Endodermal cell (in vitro differentiated cells): ENCODE measurements at places on chromosomes 4 and X.

GRCh38 chrX:47358387-47359065 lies 11.9 kb upstream of the ZNF157 start:
- no peak for DNase-seq

- DNase-seq = no peak
Measured at GRCh38 chr4:167541286-167541685, 307.0 kb upstream of the SPOCK3 start.

GRCh38 chr4:53321151-53321983 lies 44.5 kb downstream of the SCFD2 start:
- DNase-seq = no peak

DNA sequence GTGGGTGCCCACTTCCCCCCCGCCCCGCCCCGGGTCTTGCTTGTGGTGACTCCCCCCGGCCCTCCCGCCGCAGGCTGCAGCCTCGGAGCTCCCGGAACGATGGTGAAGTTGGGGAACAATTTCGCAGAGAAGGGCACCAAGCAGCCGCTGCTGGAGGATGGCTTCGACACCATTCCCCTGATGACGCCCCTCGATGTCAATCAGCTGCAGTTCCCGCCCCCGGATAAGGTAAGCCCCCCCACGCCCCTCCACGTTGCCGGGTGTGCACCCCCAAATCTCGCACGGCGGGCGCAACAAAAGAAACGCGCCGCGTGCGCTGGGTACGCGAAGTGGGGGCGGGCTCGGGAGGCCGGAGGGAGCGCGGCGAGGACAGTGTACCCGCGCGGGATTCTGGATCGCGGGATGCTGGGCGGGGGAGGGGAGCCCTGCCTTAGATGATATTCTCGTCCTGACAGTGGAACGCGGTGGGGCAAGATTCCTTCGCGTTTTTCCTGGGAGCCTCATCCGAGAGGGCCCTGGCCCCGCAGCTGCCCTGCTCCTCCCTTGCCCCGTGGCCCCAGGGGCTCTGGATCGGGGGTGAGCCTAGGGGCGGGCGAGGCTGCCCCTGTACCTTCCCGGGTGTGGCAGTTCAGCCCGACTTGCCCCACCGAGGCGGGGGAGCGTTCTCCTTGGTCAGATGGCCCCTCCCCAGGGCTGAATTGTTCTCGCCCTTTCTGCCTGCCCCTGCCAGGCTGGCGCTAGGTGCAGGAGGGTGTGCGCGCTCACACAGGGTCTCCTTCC lies 819 bp downstream of the NSG1 start:
- peak; percentile 67 for DNase-seq

- no peak for DNase-seq
Measured at GRCh38 chr4:186848437-186848836, 124.8 kb upstream of the FAT1 start.

- DNase-seq = no peak
Measured at GRCh38 chrX:68571610-68572311, 72.9 kb downstream of the YIPF6 start.

DNA sequence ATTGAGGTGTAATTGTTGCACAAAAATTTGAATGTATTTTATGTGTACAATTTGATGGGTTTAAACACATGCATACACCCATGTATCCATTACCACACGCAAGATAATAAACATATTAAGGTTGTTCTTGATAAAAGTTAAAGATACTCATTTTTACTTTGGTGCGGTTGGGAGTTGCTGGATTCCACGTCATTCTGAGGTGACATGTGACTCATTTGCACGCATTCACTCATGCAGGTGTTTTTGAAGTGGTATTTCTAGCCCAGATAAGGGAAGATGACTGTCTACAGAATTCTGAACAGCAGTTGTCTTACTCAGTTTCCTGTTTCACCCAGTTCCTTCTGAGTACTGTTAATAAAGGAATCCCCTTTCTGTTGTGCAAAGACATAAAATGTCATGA lies 142.0 kb downstream of the RTL3 start:
- no peak for DNase-seq

DNA sequence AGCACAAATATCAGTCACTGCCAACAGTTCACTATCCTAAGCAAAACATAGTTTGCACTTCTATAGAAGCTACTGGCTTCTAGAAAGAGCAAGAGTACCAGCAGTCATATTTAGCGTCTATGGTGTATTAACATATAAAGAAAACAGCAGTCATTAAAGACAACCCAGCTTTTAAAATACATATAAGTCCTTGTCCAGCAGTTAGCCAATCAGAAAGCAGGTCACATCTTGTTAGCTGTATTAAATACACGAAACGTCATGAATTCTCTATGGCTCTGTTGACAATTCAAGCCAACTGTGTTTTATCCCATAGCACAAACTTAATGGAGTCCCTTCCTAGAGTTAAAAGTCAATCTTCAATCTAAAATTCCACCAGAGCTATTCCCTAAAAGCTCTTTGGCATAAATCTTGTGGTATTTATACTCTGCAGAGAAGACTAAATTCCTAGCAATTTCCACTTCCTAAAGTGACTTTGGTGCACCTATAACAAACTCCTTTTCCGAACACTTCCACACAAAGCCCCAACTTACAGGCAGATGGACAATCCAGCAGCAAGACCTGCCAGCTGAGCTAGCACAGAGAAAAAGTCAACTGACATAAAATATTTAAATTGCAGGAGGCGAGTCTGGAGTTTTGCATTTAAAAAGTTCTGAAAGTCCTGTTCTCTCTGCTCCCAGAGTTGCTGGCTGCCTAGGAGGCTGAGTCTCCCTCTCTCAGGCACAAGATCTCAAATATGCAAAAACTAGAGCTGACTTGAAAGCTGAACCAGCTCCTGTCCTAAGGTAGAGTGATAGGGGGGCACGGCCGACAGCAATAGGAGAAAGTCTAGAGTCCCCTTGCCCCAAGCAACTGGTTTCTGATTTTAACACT lies 1.3 kb downstream of the LDB2 start:
- DNase-seq = peak; percentile 69

DNA sequence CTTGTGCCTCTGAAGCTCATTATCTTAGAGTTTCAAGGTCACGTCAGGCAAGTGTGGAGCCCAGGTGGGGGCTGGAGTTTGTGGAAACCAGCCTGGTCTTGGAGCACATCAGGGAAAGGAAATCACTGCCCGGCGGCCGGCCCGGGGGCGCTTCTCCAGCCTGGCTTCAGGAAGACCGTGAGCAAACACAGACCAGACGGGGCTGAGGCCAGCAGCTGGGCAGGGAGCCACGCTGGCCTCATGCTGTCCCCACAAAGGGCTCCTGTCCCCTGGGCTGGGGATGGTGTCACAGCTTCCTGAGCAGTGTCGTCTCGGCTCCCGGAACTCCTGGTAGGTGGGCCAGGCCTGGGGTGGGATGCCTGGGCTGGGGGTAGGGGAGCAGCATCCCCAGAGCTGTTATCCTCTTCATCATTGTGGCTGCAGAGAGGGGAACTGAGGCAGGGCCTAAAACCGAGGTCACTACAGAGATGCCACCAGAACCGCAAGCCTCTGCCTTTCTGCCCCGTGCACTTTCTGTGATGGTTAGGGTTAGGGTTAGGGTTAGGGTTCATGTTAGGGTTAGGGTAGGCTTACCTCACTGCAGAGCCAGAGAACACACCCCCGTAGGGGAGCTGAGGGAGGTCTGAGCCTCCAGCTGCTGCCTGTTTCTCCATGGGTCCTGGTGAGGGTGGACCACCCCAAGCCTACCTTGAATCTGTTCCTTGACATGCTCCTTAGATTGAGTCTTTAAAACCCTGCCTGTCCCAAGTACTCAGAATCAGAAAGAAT lies 77.5 kb downstream of the HTRA3 start:
- DNase-seq = peak; percentile 26

GRCh38 chr4:73181231-73181630 lies 77.4 kb downstream of the ANKRD17 start:
- no peak for DNase-seq

DNA sequence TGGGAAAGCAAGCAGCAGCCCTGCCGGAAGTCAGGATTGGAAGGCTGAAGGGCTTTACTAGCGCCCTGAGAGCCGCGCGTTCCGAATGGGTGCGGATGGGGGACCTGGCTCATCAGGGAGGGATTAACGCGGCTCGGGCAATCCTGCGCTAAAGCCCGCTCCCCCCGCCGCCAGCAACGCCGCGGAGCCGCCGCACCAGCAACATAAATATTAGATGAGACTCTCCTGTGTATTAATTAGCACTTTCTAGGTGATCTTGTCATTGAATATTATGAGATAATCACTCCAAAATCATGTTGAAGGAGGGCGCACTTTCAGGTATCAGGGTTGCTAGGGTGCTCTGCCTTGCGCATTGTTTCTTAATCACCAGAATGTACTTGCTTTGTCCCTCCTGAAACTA lies 357.2 kb upstream of the FAM241A start:
- peak; percentile 84 for DNase-seq

DNA sequence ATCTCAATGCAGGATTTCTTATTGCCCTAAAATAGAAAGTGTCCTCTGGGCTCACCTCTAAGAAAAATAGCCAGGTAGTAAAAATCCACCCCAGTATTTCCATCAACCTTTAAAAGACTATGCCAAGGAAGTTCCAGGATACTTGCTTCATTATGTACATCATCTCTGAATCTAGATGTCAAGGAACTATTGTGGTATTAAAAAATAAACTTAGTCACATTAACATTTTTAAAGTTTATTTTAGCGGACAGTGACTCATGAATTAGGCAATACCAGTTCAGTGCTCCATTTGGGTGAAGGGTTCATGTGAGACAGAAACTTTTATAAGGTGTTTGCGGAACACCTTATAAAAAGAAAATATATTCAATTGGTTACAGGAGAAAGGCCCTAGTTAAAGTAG lies 209.2 kb downstream of the ADAM29 start:
- DNase-seq = no peak

- peak; percentile 87 for DNase-seq
Measured at GRCh38 chrX:40651620-40652223, 4.4 kb upstream of the CXorf38 start.
